ENCODE measurements at places on chromosomes 4 and X. TPM values are rescaled to one million over a fixed set of nuclear protein-coding genes. Genes with fewer than 3 reads are reported as not detected.

TRPC3 gene
- not detected for total RNA-seq

XAGE1A gene
- total RNA-seq, result not detected

TIGD4 gene
- total RNA-seq, result 0.22 TPM

APLN gene
- 0.53 TPM for total RNA-seq

ARHGAP24 gene
- 3.6 TPM for total RNA-seq

Data from esophagus squamous epithelium (tissue), 5 donors.